Activated CD4-positive, alpha-beta T cell treated with anti-CD3 and anti-CD28 coated beads, Interleukin-2, Interleukin-4, amounts not matched to agents 100 ng/mL and 50 ng/mL, durations not matched to agents 16 hours and 8 hours (primary cell): ENCODE measurements at places on chromosomes 1 and 21.

GRCh38 chr1:16018749-16019643, 1.2 kb upstream of the HSPB7 start:
- no peak for DNase-seq

- no peak for DNase-seq
These were observed 1.7 kb upstream of the AURKAIP1 start for GRCh38 chr1:1376551-1377226.

GRCh38 chr1:30413606-30414005, 309.8 kb downstream of the MATN1 start:
- DNase-seq = no peak

DNA sequence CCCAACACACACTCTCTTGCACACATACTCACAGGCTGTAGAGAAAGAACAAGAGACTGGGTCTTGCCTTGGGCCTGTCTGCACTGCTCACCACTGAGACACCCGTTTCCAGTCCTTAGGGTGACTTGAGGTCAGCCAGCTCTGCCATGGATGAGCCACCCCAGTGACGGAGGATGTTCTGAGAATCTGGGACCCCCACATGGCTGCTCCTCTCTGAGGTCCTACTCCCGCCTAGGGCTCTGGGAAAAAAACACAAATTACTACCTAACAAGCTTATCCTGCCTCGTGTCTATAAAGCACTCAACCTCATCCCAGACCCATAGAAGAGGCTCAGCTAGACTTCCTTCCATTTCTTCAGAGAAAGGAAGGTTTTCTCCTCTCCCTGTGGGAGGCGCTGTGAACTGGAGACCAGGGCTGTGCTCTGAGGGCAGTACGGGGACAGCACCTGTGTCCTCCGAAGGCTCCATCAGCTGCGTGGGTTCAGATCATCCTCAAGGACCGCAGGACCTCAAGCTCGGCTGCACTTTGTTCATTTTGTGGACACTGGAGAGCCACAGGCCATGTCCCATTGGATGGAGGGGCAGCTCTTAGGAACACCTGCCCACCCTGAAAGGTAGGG, 4.3 kb upstream of the CLEC20A start:
- no peak for DNase-seq

DNA sequence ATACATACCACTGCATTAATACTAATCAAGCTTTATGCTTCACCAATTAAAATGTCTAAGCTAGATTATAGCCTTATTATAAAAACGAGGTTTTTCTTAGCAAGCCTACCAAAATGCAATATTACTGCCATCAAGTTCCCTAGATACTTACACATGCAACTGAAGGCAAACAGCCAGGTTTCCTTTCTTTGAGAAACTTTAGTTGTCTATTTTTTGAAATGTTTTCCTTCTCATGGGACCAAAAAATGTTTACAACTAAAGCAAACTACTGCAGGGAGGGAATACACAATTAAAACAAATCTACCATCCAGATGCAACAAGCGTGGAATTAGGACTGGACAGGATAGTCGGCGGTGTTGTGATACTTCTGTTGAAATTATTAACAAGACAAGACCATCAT, 1.3 kb downstream of the ZNF644 start:
- DNase-seq = no peak

- peak; percentile 48 for DNase-seq
These were observed 54.3 kb downstream of the RPS6KA1 start for GRCh38 chr1:26583646-26584485.

- no peak for DNase-seq
These were observed 15.0 kb downstream of the ZNF496 start for GRCh38 chr1:247316590-247317197.

- no peak for DNase-seq
These were observed 622 bp upstream of the TMPRSS2 start for GRCh38 chr21:41508415-41509144.

DNA sequence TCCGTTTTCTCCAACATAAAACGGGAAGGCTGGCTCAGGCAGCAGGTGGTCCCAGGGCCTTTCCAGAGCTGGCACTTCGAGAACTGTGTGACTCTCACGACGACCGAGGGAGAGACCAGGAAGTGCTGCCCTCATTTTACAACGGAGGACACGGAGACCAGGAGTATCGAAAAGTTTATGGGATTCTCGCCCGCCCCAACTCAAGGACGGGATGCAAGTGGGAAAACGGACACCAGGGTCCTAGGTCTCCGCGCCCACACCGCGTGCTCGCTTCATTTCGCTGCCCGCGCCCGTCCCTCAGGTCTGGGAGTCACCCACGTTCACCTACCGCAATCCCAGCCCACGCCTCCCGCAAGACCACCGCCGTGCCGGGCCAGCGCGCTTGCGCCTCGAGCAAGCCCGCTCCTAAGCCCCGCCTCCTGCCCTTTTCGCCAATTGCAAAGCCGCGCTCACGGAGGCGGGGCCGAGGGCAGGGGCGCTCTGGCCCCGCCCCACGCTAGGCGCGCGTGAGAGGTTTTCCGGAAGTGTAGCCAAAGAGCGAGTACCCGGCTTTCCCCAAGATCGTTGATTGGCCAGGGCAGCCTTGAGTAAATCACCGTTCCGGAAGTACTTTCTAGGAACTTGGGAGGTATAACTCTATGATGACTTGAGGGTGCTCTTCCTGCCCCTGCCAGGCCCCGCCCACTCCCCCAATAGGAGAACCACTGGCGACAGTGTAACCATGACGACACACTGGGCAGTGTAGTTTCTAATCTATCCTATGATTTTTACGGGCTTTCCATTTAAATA, at the start of gene PARS2:
PARS2 (minus strand) TSS at position 391 of the 789 bp plus-strand sequence. CDS start 5,362 bp downstream, outside the sequence.
- peak; percentile 98 for DNase-seq

DNA sequence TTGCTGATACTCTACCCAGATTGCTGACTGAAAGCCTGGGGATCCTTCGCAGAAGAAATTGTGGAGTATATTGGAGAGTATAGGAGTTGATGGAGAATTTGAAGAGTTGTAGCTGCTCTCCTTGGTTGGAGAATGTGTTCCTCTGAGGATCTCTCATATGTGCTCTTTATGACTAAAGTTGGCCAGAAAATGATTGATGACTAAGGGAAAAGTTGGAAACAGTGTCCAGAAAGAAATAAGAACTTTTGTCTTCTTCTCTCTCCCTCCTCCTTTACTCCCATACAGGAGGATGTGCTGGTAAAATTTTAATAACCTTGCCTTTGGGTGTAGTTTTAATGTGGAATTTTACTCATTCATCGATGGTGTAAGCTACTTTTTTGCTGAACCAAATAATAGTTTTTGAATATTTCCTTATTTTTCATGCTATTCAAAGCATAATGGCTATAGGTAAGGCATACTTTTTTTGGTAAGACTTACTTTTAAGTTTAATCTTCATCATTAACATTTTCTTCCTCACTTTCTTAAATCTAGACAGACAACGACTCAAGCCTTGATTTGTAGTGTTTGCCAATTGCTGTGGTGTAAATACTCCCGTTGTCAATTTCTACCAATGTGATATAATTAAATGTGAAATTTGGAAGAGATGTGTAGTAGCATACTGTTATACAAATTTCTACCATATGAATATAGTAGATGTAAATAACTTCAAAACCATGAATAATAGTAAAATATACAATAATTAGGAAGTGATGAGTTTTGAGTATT, 13.7 kb downstream of the C1orf141 start:
- DNase-seq = no peak

GRCh38 chr1:215547011-215547410, 20.1 kb upstream of the KCTD3 start:
- no peak for DNase-seq

- no peak for DNase-seq
These were observed 132.5 kb downstream of the ZNF326 start for GRCh38 chr1:90127288-90127953.

DNA sequence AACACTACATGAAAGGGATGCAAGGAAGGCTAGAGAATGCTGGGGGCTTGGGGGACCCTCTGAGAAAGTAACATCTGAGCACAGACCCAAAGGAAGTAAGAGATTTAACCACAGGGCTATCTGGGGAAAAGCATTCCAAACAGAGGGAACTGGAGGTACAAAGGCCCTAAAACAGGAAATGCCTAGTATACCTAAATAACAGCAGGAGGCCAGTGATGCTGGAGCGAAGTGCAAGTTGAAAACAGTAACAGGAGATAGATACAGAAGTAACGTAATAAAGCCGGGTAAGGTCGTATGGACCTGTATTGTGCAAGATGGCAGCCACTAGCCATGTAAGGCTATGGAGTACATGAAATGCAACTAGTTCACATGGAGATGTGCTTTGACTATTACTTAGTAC, 52.1 kb downstream of the CD34 start:
- DNase-seq = no peak

DNA sequence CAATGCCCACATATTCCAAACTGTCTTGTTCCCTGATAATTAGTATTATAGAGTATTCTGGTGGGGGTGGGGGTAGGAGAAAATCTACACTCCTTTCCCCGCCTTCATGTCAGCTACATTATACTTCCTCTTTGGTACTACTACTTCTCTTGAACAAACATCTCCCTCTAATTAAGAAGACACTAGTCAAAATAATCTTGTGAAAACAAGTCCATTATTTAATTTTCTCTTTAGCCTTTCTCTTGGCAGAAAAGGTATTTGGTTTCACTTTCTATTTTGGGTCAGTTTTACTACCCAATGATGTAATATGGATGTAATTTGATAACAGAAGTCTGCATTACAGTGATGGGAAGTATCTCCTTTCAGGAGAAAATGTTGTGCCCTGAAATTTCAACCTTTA, 22.5 kb downstream of the NTMT2 start:
- no peak for DNase-seq

DNA sequence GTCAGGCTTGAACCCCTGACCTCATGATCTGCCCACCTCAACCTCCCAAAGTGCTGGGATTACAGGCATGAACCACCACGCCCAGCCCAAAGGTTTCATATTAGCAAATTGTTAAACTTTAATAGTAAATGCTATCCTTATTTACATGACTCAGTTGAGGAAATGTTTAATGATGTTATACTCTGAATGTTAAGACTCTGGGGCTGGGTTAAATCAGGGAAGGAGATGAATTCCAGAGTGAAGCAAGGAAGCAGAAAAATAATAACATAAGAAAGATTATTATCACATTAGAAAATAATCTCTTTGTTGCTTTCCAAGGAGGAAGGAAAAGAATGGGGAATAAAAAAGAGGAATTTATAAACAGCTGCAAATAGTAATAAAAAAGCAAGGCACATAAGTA, 105.3 kb downstream of the PTGS2 start:
- no peak for DNase-seq

- DNase-seq = no peak
These were observed 84.4 kb upstream of the CXADR start for GRCh38 chr21:17428484-17428869.

GRCh38 chr1:108916788-108917187, 40.0 kb downstream of the GPSM2 start:
- DNase-seq = no peak

DNA sequence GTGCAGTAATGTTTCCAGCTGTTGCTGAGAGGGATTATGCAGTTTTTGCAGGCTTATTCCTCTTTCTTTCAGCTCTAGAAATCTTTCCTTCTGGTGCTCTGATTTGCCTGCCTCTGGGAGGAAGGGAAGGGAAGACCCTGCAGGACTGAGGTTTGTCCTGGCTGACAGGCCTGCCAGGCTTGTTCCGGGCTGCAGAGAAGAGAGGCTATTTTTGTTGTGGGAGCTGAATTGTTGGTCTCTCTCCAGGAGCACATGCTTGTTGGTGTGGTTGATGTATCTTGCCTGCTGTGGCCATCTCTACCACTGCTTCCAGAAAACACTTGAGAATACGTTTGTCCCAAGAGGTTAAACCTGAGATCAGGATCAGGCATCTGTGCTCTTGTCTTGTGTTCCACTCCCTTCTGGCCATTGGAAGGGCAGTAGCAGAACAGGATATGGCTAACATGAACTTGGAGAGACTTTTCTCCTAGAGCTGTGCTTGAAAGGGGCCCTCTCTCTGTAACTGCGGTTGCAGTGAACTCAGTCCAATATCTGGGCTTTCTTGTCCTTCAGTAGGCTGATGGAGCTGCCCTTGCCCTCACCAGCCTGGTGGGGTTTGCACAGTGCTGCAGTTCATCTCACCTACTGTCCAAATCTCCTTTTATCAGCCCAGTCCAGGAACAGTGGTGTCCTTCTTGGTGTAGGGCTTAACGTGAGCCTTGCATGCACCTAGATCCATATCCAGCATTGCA, 21.5 kb upstream of the SLC25A34 start:
- no peak for DNase-seq

- DNase-seq = no peak
These were observed 48.3 kb downstream of the ATG4C start for GRCh38 chr1:62832276-62832675.

DNA sequence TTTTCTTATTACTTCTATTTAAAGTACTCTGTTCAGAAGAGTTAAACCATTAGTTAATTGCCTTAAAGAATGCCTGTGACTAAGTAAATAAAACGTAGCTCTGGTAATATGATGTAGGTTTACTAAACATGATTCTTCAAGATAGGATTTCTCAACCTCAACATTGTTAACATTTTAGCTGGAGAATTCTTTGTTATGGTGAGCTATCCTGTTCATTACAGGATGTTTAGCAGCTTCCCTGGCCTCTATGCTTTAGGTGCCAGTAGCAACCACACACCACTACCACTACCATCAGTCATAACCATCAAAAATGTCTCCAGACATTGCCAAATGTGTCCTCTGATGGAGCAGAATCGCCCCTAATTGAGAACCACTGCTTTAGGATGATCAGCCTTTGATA, 10.7 kb downstream of the RPF1 start:
- DNase-seq = no peak

DNA sequence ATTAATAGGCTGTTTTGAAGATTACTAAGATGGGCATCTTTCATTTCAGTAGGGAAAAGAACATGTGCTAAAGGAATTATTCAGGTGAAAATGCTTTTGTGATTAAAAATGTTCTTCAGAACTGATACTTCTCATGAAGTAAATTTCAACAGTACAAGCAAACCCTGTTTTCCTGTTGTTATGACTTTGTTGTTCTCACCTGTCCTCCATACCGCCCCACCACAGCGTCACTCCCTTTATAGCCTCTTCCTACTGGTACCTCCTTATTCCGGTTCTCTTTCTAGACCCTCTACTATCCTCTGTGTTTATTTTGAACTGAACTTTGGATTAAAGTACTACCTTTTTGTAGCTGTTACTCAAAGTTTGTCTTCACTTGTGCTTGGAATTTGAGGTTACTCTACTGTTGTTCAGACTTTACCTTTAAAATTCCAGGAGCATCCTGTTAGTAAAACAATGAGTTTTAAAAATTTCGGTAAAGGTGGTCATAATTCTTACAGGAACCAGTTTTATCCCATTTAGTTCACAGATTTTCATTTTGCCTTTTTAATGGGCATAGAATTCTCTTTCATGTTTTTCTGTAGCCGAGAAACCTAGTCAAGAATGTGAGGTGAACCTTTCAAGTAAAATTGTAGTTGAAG, 10.9 kb downstream of the CNST start:
- no peak for DNase-seq

GRCh38 chr1:28437924-28438699, 67.7 kb upstream of the RCC1 start:
- DNase-seq = peak; percentile 27

DNA sequence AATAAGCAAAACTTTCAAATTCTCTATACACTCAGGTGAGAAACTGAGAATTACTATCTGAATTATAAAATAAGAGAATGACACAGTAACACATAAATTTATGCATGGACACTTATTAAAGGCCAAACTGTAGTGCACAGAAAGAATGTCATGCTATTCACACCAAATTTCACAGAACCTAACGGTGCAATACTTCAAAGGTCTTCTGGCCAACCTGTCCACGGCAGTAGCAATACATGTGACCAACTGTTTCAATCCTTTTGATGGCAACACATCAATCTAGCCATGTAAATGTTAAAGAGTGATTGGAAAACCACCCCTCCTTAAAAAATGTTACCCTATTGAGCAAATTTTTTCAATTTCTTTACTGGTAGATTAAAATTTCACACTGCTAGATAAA, 10.4 kb downstream of the GATAD2B start:
- DNase-seq = no peak

GRCh38 chr1:115922801-115923200, 53.5 kb upstream of the SLC22A15 start:
- DNase-seq = no peak
